COLO829 (cell line): ENCODE measurements at places on chromosomes 7 and 10.
A peak's percentile ranks its signal among the peaks of the same experiment; 100 is the strongest.

DNA sequence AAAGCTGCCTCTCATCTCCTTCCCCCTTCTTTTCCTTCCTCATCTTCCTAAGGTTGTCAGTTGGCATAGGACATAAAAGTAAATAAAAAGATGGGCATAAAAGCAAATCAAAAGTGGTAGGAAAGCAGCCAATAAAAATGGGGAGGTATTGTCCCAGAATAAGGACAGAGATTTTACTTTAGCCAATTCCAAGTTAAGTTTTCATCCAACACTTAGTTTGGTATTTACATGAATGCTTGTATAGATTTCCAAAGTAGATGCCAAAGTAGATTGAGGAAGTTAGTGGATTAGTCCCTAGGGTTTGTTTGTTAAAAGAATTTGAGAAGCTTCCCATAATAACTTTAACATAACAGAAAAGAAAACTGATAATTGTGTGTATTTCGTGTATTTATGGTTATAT is 33.7 kb downstream of the HDAC9 start:
- no peak for DNase-seq

- DNase-seq = no peak
Observed at GRCh38 chr7:27656724-27657123, 6.0 kb downstream of the HIBADH start.

DNA sequence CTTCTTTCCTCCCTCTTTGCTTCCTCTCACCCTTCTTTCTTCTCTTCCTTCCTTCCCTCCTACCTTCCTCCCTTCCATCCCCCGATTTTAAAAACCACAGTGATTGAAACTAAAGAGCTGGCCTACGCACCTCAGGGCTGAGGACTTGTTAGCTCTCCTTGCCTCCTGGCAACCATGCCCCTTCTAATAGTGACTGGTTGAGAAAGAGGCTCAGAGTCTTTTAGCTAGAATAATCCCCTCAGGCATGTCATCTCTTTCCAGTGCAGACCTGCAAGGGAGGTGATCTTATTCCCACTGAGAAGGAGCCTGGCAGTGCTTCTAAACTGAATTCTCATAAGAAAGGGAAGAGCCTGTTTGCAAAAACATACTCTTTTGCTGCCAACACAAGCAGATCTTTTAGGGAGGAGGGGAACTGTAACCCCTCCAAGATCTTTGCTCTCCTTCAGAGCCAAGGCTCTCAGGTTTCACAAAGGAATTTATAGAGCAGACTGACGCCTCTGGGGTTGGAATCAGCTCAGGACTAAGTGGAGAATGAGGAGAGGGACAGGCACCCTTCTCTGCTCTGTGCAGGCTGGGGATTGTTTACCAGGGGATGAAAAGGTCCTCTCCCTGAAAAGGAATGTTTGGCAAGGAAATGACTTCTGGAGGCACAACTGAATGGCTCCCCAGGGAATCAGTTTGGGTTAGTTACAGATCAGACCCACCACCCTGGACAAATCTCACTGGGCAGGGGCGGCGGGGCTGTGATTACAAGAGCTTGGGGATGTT is 9.4 kb upstream of the ANKRD1 start:
- peak; percentile 24 for DNase-seq

GRCh38 chr7:148709014-148709413 is 10.3 kb downstream of the CUL1 start:
- DNase-seq = no peak

GRCh38 chr7:1100834-1101562 is 13.1 kb downstream of the GPER1 start:
- DNase-seq = no peak
